Right hindlimb (tissue), 1 donor: ENCODE measurements at places on chromosomes 12 and 14.

GRCh38 chr12:28611115-28611435, 420.8 kb downstream of the CCDC91 start:
- DNase-seq: no peak

GRCh38 chr14:100679153-100679552, 47.5 kb upstream of the DLK1 start:
- peak; percentile 25 for DNase-seq

DNA sequence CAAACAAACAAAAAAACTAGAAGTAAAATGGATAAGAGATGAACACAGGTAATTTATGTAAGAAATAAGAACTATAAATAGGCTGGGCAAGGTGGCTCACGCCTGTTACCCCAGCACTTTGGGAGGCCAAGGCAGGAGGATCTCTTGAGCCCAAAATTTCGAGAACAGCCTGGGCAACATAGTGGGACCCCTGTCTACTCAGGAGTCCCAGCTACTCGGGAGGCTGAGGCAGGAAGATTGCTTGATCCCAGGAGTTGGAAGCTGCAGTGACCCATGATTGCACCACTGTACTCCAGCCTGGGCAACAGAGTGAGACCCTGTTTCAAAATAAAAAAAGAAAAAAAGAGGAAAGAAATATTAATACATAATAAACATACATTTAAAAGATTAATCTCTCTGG, 22.7 kb upstream of the ABCD4 start:
- no peak for DNase-seq

DNA sequence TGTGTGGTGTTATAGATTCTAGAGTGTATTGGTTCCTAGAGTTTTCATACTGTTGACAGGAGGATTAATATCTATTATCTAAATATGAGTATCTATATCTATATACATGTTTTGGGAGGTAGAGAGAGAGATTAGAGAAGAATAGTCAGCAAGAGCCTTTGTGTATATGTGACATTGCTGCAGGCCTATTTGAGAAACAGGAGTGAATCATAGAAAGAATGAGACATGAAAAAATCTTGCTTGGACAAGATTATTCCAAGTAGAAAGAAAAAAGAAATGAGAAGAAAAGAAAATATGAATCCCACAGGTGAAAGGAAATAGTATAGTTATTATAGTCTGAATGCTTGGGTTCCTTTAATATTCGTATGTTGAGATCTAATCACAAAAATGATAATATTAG, 720.4 kb downstream of the RERGL start:
- DNase-seq: no peak

- DNase-seq: no peak
These were observed 59.6 kb upstream of the ACTN1 start for GRCh38 chr14:69038455-69039287.

DNA sequence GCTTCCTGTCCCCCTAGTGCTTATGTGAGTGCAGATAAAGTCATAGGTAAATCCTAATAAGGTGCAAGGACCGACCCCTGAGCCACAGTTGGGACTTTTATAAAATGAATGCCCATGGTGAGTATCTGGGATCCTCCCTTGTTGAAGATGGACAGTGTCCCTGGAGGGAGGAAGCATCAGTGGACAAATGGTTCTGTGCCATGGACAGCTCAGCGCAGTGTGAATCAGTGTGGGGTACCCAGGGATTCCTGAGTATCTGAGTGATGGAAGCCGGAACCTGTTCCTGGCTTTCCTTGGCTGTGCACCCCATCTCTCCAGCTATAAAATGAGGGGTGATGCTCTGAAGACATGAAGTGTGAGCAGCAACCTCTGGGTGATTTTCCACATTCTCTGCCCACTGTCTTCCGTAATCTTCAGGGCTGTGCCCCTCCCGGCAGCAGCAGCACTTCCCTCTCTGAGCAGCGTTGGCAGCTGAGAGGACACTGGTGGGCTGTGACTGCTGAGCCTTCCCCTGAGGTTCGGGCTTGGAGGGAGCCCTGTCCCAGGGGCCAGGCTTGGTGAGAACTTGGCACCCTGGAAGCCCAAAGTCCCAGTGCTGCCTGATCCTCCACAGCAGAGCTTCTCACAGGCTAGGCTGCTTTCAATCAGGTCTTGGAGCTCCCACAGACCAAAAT, 25.0 kb downstream of the VCPKMT start:
- DNase-seq: no peak

DNA sequence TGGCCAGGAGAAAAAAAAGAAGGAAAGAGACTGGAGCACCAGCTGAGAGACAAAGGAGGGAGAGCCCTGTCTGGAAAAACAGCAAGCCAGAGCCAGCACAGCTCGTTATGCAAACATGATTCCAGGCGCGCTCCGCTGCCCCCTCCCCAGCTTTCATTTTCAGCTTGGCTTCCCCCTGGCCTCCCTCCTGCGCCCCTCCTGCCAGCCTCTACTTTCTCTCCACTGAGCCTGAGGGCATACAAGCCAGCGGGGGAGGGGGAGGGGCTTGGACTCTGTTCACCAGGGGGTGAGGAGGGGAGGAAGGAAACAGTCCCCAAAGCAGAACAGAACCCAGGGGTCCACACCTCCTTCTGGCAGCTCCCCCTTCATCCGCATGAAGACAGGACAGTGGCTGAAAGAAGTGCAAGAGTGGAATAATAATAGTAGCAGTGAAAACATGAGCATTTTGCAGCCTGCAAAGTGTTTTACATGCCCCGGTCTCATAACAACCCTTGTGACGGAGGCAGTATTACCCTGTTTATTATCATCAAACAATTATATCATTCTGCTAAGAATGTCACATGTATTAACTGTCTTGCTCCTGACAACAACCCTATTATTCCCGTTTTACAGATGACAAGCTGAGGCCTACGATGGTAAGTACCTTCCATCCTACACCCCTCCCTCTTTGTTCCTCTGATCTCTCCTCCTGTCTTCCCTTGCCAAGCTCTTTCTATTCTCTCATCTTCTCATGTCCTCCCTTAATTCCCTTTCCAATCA, 24.2 kb downstream of the SMUG1 start:
- DNase-seq: peak; percentile 63

GRCh38 chr12:128383357-128383937, 116.5 kb downstream of the TMEM132C start:
- DNase-seq: no peak

DNA sequence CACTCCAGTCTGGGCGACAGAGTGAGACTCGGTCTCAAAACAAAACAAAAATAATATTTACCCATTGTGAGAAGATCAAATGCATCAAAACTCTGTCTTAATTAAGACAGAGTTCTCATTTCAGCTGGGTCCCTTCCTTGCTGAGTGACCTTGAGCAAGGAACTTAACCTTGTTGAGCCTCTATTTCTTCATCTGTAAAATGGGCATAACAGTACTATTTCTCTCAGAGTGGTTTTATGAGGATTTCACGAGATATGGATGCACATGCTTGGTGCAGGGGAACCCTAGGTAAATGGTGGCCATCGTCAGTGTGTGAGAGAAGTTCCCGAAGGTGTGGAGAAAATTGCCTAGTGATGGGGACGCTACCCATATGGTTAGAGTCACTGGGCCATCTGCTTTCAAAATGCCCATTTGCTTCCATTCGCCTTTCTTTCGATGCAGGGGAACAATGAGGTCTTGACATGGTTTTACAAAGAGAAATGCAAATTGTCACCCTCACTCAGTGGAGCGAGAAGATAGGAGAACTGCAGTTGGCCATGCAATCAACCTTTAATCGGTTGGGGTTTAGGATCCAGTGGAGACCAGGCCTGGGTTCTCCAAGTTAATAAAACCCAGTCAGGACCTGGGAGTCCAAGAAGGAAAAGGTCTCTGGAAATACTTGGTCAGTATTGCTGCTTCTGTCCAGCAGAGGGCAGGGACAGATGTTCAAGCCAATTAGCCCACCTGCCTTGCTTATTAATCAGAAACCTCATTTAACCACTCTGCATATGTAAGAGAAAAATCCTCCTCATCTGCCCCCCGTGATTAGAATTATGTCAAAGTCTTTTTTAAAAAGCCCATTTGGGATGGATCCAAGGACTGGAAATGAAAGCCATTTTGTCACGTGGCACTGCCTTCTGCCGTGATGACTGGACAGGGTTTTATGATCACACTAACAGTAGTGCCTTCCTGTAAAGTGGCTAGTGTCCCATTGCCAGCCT, 37.2 kb downstream of the CFAP251 start:
- DNase-seq: no peak

DNA sequence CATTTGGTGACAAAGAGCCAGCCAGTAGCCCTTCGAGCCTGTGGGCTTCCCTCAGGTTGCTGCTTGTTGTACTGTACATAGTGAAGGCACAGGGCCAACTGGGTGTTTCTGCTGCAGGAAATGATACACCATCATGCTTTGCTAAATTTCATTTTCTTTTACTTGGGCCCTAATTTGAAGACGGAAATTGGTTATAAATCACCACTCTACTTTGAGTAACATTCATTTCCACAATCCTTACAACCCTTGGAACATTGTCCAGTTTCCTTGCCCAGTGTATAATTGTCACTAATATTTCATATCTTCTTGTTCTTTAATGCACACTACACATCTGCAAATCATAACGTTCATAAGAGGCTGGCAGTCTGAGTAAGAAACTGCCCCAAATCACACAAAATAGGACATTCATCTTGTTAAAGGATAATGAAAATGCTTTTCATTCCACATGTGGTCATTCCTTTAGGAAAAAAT, 30.2 kb downstream of the MSRB3 start:
- DNase-seq: no peak
